ENCODE measurements at places on chromosomes 5 and 9. TPM values are rescaled to one million over a fixed set of nuclear protein-coding genes. Genes with fewer than 3 reads are reported as not detected.

Gene ZNF483
- 0.38 TPM for total RNA-seq

- no peak for DNase-seq
These were observed 45.5 kb upstream of the TNFSF15 start for GRCh38 chr9:114851306-114851705.

Gene ELOVL7
- total RNA-seq = 11.6 TPM

DNA sequence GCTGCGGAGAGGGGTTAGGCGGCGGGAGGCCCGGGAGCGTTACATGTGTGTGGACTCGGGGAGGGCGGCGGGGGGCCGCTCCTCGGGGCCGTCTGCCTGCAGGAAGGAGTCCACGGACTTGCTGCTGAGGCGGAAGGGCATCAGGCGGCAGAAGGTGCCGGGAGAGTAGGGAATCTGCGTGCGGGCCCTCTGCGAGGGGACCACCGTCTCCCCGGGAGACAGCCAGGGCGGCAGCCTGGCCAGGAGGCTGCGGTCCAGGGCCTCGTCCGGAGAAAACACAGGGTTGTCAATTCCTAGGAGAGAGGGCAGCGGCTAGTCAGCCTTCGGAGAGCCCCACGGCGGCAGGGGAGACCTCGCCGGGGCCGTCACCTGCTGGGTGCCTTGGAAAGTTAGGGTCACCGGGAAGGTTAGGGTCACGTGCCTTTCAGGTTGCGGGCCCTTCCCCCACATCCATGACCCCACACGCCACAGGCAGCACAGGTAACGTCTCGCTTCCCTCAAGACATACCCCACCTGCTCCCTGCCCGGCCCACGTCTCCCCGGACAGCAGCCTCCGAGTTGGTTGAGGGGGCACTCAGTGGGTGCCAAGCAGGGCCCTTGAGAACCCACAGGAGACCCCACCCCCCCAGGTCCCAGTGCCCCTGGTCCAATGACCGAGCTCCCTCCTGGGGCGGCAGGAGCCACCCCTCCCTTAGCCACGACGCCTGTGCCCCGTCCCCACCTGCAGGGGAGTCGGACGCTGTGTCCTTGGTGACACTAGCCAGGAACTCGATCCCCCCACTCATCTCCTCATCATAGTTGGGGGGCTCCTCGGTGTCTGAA lies 32.1 kb downstream of the EXOC3 start:
- no peak for DNase-seq

Measured in K562 (cell line).